ENCODE measurements at places on chromosomes 4 and X. TPM values are rescaled to one million over a fixed set of nuclear protein-coding genes. Genes with fewer than 3 reads are reported as not detected.

Gene C4orf50
- 0.05 TPM for total RNA-seq

Gene UCP1
- not detected for total RNA-seq

Gene AWAT2
- total RNA-seq, result not detected

Gene EMCN
- not detected for total RNA-seq

Data from activated CD4-positive, alpha-beta T cell treated with anti-CD3 and anti-CD28 coated beads for 36 hours (primary cell).